ENCODE measurements at places on chromosomes 12 and 14.

GRCh38 chr14:92585981-92586937 lies 72.7 kb downstream of the RIN3 start:
- no peak for DNase-seq

GRCh38 chr14:75261820-75262219 lies 16.8 kb upstream of the FOS start:
- no peak for DNase-seq

DNA sequence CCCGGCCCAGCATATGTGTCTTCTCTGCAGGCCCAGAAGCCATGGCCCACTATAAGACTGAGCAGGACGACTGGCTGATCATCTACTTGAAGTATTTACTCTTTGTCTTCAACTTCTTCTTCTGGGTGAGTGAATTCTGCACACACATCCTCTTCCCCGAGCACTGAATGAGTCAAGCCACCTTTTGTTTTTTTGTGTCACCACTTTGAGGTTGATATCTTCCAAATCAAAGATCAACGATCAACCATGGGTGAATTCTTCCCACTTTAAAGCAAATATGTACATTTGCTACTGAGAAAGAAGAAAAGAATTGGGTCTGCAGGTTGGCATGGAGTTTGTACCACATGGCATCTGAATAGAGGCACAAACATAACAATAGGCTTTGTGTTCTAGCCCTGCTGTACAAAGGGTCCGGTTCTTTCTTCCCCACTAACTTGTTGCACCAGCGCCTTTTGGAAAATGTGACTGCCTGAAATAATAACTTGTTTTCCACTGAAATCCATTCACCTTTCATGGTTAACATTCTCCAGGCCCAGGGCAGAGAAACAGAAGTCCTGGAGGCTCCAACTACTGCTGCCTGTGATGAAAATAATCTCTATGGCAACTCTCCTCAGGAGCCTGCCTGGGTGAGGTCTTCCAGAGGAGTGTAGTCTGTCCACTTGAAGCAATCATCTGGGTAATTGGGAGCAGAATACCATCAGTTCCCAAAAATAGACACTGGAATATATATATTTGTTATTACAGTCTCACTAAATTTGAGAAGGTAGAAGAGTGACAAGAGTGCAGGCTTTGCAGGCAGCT lies 27.6 kb downstream of the TSPAN11 start:
- no peak for DNase-seq

GRCh38 chr12:11015775-11016430 lies 6.5 kb downstream of the TAS2R19 start:
- DNase-seq, result no peak

DNA sequence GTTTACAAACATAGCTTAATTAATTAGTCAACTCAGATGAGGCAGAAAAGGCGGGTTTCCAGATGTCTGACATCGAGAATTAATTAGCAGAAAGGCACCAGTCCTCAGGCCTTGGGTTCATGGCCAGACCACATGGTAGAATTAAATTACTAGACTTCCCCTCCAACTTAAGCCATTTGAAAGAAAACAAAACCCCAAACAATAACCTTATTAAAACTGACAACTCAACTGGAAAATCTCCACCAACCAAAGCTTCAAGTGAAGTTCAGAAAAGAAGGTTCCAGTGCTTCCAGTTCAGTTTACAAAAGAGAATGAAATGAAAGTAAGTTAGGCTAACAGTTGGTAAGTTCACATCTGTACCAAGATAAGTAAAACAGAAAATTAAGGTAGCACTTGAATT lies 349.5 kb downstream of the GRIN2B start:
- DNase-seq, result no peak

- DNase-seq, result no peak
Observed at GRCh38 chr14:53539489-53540126, 386.5 kb upstream of the DDHD1 start.

DNA sequence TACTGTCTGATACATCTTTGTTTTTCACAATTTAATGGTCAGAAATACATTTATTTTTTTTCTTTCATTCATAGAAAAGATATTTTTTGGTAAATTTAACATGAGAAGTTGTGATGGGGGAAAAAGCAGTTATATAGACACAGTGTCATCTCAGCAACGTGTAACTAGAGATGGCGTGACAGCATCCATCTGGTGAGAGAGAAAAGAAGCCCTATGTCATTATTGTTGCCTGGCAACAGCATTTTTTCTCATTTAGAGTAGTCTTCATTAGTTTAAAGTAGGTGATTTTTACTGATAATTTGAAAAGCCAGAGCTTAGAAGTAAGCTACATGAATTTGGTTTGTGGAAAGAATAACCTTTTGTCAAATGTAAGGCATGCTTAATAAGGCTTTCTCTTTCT lies 128.6 kb downstream of the ACSS3 start:
- no peak for DNase-seq

DNA sequence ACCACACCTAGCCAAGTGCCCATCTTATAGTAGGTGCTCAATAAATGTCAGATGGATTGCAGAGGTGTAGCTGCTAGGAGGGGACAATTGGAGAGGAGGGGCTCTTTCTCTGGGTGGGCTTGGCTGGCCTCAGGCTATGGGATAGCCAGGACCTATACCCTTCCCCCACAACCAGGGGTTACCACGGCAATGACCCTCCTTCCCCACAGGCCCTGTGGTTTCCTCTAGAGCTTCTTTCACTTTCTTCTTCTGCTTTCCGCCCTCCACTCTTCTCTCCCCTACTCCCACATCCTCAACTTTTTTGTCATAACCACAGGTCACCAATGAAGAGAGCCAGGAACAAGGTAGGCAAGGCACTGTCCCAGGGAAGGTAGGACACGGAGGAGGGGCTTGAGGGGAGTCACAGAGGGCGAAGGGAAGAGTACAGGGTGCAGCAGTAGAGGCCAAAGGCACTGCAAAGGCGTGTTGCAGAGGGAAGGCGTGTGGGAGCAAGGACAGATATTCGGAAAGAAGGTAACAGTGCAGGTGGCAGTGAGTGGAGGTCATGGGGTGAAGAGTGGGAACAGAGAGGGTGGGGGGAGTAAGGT lies 1.9 kb upstream of the ITGB7 start:
- DNase-seq, result no peak

GRCh38 chr14:90750701-90751100 lies 65.5 kb downstream of the TTC7B start:
- DNase-seq, result no peak

GRCh38 chr12:33634544-33634943 lies 194.9 kb upstream of the SYT10 start:
- no peak for DNase-seq

DNA sequence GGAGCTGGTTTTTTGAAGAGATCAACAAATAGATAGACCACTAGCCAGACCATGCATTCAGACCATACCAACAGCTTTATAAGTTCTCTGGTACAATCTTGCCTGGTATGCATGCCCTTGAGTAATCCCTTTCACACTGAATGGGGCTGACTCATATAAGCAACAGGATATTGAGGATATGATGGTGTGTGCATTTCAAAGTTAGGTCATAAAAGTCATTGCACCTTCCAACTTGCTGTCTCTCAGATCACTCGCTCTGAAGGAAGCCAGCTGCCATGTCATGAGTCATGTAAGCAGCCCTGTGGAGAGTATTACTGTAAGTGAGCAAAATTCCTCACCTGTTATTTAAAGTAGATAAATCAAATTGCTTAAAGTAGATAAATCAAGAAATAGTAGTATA lies 45.0 kb upstream of the OR6J1 start:
- no peak for DNase-seq

DNA sequence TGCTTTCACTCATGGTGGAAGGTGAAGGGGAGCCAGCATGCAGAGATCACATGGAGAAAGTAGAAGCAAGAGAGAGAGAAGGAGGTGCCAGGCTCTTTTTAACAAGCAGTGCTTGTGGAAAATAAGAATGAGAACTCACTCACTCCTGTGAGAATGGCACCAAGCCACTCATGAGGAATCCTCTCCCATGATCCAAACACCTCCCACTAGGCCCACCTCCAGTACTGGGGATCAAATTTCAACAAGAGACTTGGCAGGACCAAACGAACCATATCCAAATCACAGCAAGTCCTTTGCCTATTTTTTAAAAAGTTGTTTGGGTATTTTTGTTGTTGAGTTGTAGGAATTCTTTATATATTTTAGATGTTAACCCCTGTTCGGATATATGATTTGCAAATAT lies 245.9 kb upstream of the ARID2 start:
- no peak for DNase-seq

- DNase-seq, result no peak
Observed at GRCh38 chr12:124852911-124853427, 10.7 kb downstream of the SCARB1 start.

Measured in activated CD4-positive, CD25-positive, alpha-beta regulatory T cell (primary cell).